ENCODE measurements at places on chromosomes 12 and 14. TPM values are rescaled to one million over a fixed set of nuclear protein-coding genes. Genes with fewer than 3 reads are reported as not detected.
A peak's percentile ranks its signal among the peaks of the same experiment; 100 is the strongest.

The OAS3 gene
- total RNA-seq = 6.5 TPM

DNA sequence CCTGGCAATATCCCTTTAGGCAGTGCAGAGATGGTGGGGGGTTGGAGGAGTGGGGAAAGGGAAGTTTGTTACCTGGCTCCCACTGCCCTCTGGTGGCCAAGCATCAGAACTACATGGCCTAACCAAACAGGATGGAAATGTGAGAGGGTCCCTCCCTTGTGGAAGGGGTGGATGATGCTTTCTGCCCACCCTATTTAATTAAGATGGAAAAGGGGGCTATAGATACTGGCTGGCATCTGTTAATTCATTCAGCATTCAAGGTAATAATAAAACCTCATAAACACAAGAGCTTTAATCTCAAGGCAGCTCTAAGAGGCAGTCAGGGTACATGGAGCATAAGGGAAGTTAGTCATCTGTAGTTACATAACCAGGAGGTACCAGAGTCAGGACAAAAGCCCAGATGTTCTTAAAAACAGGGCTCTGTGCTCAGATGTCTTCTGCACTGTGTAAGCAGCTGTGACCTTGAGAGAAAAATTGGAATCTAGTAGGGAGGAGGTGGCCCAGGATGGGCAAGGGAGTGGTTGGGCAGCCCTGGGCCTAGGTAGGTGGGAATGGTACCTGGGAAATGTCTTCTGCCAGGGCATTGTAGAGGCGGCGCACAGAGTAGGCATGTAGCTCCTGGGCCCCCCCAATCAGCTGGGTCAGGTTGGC lies 4.6 kb downstream of the AP1G2 start:
- DNase-seq = peak; percentile 30

The SPTB gene
- total RNA-seq = under 0.01 TPM

The MYO1H gene
- total RNA-seq = not detected

DNA sequence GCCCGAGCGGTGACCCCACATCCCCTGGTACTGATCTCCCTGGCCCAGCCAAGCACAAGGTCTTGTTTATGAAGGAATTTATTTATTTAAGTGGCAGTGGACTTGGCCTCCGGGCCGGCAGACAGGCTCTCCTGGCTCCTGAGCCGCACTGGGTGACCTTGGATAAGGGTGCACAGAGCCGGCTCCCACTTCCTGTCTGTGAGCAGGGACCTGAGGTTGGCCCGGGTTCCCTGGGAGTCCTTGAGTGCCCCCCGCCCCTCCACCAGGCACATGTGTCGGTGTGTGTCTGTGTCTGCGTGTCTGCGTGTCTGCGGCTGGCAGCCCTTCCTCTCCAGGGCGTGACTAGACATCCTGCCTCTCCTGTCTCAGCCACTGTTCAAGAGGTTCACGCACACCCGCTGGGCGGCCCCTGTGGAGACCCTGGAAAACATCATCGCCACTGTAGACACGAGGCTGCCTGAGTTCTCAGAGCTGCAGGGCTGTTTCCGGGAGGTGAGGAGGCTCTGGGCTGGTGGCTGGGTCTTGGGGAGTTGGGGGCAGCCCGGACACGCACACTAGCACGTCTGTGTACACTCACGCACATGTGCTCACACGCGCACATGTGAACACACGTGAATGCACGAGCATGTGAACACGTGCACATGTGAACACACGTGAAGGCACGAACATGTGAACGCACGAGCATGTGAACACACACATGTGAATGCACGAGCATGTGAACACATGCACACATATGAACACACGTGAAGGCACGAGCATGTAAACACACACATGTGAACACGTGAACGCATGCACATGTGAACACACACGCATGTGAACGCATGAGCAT lies 9.3 kb downstream of the TNFAIP2 start:
- DNase-seq = no peak

DNA sequence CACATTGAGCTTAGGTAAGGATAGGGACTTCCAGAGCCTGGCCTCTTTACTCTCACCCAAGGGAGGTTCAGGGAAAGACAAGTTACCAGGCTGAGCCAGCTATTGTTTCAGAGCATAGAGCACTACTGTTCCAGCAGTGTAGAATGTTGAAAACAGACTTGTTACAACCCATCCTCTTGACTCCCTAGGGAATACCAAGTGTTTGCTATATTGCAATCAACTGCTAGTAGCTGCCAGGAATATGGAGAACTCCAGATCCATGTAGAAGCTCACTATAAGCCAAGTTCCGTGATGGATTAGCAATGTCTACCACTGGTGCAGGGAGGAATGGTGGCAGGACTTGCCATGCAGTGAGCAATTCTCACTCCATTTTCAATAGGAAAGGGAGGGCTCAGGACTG lies 199.8 kb upstream of the RBM19 start:
- DNase-seq = no peak
